Breast epithelium (tissue), 4 donors: ENCODE measurements at places on chromosomes 13 and 19.
A peak's percentile ranks its signal among the peaks of the same experiment; 100 is the strongest.

DNA sequence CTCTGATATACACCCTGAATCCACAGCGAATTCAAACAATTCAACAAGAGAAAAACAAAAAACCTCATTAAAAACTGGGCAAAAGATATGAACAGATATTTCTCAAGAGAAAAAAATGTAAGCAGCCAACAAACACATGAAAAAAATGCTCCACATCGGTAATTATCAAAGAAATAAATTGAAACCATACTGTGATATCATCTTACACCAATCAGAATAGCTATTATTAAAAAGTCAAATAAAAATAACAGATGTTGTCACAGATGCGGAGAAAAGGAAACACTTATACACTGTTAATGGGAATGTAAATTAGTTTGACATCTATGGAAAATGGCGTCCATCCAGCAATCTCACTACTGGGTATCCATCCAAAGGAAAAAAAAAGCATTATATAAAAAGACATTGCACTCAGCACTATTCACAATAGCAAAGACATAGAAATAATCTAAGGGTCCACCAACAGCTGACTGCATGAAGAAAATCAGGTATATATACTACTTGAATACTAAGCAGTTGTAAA, 1495.0 kb upstream of the PCDH20 start:
- DNase-seq, result no peak

- no peak for DNase-seq
These were observed at the start of gene ZNF723 for GRCh38 chr19:22832031-22832762. Gene ZNF723, plus strand, starts transcription at chr19:22832291. Its CDS starts 89 bp downstream, at chr19:22832380.

DNA sequence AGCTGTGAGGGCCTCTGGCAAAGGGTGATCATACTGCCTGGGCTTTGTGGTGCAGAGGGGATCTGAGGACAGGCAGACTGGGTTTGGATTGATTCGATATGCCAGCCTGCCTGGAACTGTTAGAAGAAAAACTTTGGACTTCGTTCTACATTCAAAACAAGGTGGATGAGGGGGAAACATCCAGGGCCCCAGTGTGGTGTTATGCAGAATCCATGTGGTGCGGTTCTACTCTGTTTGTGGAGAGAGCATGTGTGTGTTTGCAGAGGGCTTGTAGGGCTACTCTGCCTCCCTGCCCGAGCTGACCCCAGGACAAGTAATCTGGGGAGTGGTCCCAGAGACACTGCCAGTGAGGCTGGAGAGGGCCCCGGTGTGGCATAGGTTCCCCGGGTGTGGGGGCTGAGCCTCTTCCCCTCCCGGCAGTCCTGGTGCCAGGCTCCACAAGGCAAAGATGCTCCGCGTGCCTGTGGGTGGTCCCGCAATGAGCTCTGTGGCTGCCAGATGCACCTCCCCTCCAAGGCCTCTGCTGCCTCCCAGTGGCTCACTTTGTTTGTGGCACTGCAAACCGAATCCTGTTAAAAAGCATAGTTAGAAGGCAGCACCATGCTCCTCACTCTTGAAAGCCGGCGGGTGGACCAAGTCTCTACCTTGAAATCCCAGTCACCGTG, 22.3 kb upstream of the TFDP1 start:
- DNase-seq, result peak; percentile 58

- no peak for DNase-seq
These were observed 126.6 kb downstream of the USP12 start for GRCh38 chr13:27044837-27045570.

DNA sequence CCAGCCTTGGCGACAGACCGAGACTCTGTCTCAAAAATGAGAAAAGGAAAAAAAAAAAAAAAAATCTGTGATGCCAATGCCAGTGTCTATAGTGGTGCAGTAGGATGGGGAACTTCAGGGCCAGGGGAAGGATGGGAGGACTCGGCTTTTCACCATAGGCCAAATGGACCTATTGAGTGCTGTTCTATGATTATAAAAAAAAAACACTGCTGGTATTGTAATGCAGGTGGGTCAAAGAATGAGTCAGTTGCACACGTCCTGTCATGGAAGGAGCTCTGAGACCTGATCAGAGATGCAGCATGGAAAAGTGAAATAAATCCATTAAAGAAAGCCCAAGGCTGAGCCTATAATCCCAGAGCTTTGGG, 7.0 kb downstream of the DNAJB1 start:
- no peak for DNase-seq

DNA sequence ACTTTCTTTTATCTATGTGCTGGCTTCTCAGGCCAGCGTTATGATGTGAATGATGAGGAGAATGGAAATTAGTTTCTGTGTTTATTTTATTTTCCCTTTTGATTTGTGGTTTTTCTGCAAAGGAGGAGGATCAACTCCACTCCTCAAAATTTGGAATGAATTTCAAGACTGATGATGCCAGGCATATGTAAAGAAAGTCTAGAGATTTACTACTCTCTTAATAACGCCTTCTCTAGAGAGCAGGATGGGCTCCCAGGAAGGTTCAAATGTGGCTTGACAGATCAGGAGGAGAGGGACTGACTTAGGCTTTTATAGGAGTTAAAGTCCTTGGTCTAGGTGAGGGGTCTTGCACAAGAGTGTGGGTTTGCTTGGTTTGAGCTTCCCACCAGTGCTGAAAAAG, 15.1 kb upstream of the POSTN start:
- DNase-seq, result no peak

DNA sequence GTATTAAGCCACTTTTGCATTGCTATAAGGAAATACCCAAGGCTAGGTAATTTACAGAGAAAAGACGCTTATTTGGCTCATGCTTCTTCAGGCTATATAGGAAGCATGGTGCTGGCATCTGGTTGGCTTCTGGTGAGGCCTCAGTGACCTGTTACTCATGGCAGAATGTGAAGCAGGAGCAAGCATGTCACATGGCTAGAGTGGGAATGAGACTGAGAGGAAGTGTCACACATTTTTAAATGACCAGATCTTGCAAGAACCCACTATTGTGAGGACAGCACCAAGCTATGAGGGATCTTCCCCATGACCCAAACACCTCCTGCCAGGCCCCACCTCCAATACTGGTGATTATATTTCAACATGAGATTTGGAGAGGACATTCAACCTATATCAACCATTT, 25.7 kb upstream of the IGFL4 start:
- no peak for DNase-seq

DNA sequence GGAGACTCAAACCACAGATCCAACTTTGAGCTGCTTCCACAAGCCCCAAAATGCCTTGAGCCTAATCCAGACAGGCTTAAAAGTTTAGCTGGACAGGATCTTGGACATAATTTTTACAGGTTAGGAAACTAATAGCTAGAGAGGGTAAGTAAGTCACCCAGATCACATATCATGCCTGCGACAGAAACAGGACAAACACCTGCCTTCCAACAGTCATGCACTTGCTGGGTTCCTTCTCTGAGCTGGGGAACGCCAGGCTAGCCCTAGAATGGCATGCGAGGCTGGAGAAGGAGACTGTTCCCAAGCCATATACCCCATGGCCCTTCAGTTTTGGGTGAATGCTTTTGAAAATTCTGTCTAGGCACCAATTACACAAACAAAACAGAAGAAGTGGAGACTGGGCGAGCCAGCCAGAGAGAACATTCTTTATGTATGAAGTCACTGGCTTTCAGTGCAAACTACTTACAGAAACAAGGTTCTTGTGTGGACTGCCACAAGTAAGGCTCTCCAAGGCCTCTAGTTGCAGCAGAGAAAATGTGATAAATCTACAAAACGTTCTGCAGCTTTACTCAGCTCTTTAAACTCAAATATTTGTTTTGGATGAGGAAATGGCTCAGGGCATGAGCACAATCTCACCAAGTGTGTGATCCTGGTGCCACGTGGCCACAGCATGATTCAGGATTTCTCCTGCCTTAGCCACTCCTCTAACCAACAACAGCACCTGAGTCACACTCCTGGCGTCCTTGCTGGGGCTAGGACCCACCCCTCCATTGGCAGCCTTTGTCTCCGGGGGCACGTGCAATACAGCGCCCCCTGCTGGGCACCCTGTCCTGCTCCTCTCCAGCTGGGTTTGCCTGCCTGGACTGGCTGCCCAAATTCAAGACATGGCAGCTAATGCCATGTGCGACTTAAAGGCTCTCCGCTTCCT, 73.4 kb upstream of the UBL3 start:
- peak; percentile 83 for DNase-seq

DNA sequence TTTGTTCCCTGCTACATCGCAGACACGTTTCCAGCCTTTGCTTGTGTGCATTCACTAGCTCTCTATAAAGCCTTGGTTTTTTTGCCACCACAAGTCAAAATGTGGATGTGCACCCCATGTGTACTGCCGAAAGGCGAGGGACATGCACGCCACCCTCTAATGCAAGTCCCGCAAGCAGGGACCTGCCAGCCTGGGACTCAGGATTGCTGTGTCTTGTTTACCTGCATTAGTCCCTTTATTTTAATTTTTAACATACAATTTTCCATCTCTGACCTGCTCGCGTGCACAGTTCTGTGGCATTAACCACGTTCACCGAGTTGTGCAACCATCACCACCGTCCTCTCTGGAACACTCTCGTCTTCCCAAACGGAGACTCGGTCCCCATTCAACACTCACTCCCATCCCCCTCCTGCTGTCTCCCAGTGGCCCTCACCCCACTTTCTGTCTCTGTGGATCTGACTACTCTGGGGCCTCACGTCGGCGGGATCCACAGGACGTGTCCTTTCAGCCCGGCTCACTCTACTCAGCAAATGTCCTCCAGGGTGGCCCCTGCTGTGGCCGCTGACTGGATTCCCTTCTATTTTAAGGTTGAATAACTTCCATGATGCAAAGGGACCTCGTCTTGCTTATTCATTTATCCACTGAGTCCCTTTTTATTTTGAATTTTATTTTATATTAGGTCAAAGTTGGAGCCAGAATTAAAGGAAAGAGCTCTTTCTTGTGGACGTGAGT, 58.4 kb downstream of the RASA3 start:
- DNase-seq, result no peak

DNA sequence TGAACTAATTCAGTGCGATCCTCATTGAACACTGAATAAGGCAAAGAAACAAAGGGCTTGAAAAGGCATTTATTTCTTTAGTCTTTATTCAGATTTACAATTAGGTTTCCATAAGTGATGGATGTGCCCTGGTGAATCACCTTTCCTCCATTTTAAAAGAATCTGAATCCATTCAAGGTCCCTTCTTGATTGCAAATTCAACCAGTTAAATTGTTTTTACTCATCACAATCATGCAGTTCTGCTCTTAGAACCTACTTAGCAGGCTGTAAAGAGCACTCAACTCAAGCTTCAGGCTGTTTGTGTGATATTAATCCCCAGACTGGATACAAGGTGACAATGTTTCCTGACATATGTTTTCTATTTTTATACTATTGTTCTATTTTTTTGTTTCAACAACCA, 321.0 kb downstream of the TBC1D4 start:
- DNase-seq, result no peak

GRCh38 chr19:35254341-35255297, 5.8 kb downstream of the LSR start:
- no peak for DNase-seq

DNA sequence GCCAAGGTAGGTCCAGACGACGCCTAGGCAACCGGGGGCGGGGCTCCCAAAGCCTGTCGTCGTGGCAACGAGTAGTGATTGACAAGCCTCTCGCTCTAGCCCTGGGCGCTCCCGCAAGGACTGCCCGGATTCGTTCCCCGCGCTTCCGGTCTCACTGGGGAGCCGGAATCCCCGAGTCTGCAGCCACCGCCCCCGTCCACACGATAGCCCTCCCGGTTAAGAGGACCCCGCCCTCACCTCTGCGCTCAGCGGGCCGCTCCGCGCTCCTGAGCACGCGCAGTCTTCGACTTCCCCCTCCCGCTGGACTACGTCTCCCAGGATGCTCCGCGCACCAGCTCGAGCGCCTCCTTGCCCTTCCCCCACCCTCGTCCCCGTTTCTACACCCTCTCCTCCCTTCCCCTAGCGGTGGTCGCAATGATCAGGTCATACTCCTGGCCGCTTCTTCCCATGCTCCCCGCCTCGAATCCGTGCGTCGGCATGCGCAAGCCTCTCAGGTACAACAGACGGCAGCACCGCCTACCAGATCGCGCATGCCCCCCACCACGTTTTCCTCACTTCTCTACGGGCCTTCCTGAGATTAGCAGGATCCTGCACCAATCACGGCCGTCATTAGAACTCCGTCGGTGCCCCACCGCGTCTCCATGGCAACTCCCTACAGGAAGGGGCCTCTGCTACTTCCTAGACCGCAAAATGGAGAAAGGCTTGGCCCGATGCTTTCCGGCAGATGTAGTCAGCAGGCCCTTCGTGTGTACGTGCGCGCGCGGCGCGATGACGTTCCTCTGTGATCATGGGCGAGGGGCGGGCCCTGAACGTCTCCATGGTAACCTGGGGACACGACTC, at the start of gene MZF1:
MZF1 (minus strand) TSS at position 518 of the 840 bp plus-strand sequence. CDS start 1,946 bp downstream, outside the sequence.
- DNase-seq, result peak; percentile 100

GRCh38 chr13:66673401-66673800, 556.7 kb downstream of the PCDH9 start:
- no peak for DNase-seq

GRCh38 chr19:1283207-1283916, 2.3 kb upstream of the EFNA2 start:
- no peak for DNase-seq

DNA sequence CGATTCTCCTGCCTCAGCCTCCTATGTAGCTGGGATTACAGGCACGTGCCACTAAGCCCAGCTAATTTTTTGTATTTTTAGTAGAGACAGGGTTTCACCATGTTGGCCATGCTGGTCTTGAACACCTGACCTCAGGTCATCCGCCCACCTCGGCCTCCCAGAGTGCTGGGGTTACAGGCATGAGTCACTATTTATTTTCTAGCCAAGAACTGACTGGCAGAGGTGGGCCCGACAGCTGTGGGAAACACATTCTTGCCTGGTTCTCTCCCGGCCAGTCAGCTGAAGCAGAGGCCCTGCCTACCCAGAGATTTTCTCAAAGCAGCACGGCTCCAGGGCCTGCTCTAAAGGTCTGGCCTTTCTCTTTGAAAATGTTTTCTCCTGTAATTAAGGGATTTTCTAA, 108.0 kb downstream of the KCTD15 start:
- no peak for DNase-seq

- no peak for DNase-seq
These were observed 23.0 kb downstream of the EFNA2 start for GRCh38 chr19:1308718-1309117.

GRCh38 chr19:13091400-13092157, 11.1 kb downstream of the LYL1 start:
- no peak for DNase-seq

DNA sequence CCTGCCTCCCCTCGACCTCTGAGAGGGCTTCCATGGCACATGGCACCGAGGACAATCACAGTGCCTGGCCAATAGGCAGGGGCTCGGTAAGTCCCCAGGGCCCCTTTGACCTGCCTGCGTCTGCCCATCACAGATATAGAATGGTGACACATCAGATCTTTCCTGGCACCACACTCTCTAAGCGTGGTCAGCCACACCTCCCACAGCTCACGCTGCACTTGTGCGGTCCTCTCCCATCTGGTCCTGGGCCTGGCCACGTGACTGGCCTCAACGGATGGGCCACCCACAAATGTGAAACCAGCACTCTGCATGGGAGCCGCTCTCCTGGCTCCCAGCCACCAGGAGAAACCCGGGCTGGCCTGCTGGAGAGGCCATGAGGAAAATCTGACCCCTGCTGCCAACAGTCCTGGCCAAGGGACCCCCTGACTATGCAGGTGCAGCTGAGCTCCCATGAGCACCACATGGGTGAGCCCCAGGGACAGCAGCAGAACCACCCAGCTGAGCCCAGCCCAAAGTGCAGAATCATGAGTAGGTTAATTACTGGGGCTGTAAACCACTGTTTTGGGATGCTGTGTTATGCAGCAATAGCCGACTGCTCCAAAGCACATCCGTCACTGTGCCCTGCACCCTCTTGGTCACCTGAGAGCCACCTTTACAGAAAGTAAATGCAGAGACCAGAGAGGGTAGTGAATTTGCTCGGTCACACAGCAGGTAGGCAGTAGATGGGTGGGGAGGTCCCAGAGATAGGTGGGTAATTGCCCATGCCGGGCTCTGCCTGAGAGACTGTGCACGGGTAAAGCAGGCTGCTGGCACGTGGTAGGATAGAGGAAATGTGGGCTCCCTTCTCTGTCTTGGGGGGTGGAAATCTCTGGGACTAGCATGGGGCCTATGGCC, 9.7 kb upstream of the MEF2B start:
- DNase-seq, result no peak
